ENCODE measurements at places on chromosomes 7 and 10.
A peak's percentile ranks its signal among the peaks of the same experiment; 100 is the strongest.

- no peak for DNase-seq
Measured at GRCh38 chr7:105127179-105127578, 113.2 kb downstream of the KMT2E start.

GRCh38 chr7:121744877-121745276 lies 128.1 kb upstream of the PTPRZ1 start:
- DNase-seq: no peak

GRCh38 chr7:23658831-23659427 lies 21.1 kb upstream of the FAM221A start:
- no peak for DNase-seq

DNA sequence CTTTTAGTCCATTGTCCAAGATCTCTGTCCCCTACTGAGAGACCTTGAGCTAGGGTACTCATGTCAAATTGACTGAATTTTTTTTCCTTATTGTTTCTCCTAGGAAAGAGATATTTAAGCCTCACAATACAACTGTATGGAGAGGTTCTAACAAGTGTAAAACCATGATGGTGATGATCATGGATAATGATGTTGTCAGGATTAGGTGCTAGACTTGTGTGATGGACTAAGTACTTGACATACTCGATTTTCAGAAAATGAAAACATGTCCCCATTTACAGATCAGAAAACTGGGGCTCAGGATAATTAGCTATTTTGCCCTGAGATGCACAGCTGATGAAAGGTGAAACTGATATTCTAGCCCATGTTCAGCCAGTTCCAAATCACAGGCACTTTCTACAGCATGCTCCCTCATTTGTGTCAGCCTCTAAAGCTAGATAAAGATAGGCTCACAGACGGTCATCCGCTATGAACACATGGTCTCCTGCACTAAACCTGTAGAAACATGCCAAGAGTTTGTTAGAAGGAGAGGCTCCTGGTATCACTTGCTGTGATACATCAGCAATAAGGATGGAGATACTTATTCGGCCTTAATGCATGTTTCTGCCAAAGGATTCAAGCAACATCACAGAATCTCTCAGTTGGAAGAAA lies 67.6 kb downstream of the CREB3L2 start:
- DNase-seq: no peak

GRCh38 chr10:97827702-97828291 lies 21.8 kb upstream of the GOLGA7B start:
- no peak for DNase-seq

- no peak for DNase-seq
Measured at GRCh38 chr10:43361547-43362190, 9.8 kb upstream of the FXYD4 start.

GRCh38 chr7:64685091-64685490 lies 19.2 kb downstream of the ZNF107 start:
- no peak for DNase-seq

DNA sequence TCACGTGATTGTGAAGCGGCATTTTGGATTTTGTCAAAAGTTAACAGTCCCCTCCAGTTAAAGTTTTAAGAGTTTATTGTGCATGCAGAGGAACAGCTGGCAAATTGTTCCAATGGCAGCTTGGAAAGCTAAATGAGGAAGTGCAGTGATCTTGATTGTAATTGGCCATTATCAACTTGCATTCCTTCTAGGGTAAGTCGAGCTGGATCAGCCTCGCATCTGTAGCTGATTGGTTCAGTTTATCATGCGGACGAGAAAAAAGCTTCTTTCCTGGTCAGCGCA lies 566 bp downstream of the ZNF789 start:
- no peak for DNase-seq

GRCh38 chr7:101999393-101999792 lies 182.0 kb downstream of the CUX1 start:
- no peak for DNase-seq

- DNase-seq: no peak
Measured at GRCh38 chr10:51667678-51668335, 31.6 kb downstream of the CSTF2T start.

DNA sequence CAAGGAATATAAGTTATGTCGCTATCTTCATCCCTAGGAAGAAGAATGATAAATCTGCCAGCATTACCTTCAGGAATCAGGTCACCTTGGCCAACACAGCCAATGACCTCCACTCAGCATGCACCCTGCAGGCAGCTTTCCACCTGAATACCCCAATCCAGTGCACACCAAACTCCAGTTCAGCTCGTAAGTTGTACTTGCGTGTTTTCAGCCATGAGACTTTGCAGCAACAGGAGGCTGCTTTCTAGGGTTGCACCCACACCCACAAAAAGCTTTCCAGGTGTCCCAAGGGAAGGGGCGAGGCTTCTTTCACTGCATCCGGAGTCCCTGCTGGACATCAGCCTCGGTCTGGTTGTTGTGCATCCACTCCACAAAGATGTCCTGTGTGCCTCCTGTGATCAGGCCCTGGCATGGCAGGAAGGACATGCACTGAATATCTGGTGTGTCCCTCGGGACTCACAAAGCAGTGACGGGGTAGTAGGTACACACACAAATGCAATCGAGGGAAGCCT lies 282.9 kb downstream of the GRID1 start:
- DNase-seq: no peak

GRCh38 chr10:78523453-78523852 lies 489.8 kb downstream of the RPS24 start:
- no peak for DNase-seq

GRCh38 chr7:90411510-90411909 lies 8.2 kb downstream of the CLDN12 start:
- no peak for DNase-seq

DNA sequence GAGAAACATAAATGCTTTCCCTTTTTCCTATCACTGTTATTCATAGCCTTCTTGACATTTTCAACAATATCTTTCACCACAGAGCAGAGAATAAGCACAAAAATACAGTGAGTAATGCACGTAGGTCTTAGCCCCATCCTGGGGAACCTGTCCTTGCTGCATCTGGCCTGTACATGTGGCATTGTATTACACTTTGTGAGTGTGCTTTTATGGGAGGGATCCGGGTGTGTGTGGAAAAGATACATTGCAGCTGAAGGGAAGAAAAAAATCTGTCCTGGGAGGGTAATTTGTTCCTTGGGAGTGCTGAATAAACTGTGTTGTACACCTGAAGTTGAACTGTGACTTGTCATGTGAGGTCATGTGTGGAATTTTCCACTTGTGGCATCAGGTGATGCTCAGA lies 422.7 kb upstream of the LRGUK start:
- DNase-seq: no peak

DNA sequence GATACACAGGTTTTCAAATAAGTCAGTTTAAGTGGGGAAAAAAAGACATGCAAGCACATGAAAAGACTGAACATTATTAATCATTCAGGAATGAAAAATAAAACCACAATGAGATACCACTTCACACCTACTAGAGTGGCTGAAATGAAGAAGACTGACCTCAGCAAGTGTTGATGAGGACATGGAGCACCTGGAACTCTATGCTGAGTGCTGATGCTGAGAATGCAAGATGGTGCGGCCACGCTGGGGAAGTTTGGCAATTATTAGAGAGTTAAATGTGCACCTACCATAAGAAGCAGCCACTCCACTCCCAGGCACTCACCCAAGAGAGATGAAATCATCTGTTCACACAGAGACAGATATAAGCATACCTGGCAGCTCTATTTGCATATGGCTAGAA lies 32.9 kb upstream of the ELFN1 start:
- no peak for DNase-seq

DNA sequence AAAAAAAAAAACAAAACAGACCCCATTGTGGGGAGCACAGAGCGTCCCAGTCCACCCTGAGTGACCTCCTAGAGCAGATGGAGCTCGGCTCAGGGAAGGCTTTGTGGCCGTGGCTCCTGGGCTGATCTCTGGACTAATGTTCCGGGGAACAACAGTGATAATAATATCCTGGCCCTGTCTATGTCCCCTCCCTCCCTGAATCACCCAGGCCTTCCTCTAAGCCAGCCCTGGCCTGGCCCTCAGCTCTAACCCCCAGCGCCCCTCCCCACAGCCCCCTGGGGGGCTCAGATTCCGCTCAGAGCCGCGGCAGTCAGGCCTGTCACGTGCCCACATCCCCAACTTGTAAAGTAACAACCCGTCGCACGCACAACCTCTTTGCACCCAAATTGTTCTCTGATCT lies 48.3 kb downstream of the MICALL2 start:
- no peak for DNase-seq

- DNase-seq: no peak
Measured at GRCh38 chr7:57178768-57179139, 46.5 kb upstream of the ZNF479 start.

DNA sequence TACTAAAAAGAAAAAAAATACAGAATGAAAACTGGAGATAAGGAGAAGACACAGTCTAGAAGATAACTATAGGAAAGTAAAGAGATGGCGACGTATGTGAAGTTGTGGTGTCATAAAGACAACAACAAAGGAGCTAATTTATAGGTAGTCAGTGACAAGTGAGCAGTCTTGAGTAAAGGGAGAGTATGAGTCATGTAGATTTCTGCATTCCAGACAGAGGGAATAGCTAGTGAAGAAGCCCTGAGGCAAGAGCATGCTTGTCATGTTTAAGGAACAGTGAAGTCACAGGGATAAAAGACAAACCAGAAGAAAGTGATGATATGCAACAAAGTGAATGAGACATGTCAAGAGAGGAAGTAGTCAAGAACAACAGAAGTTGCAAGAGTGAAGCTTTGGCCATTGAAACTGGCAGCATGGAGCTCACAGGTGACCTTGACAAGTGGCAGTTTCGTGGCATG lies 2.3 kb upstream of the MIOS start:
- no peak for DNase-seq

DNA sequence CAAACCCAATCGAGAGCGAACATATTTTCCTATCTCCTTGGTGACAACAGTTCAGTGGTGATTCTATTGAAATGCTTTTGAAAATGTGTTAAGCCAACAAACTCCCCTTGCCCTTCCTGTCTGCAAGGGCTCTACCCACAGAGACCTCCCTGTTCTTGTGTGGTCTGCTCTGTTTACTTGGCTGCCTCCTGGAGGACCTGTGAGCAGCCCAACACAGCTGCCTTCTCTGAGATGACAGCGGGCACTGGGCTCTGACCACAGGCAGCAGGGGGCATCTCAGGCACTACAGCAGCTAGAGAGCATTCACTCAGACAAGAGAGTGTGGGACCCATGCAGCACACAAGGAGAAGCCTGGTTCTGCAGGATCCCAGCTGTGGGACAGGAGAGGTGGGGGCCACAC lies 416.4 kb downstream of the TCERG1L start:
- DNase-seq: no peak

DNA sequence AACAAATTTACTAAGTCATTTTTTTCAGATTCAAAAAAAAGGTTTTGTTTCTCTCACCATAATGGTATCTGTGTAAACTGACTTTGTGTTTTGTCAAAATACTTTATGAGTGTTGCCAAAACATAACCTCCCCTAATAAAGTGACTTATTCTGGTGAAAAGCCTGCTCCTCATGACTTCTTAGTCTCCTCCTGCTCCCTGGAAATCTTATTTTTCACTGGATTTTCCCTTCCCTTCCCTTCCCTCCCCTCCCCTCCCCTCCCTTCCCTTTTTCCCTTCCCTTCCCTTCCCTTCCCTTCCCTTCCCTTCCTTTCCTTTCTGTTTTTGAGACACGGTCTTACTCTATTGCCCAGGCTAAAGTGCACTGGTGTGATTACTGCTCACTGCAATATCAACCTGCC lies 650.1 kb upstream of the GHITM start:
- DNase-seq: no peak

- peak; percentile 53 for DNase-seq
Measured at GRCh38 chr10:128859738-128860386, 607.2 kb upstream of the MGMT start.

GRCh38 chr7:79290841-79291497 lies 162.5 kb downstream of the MAGI2 start:
- no peak for DNase-seq

DNA sequence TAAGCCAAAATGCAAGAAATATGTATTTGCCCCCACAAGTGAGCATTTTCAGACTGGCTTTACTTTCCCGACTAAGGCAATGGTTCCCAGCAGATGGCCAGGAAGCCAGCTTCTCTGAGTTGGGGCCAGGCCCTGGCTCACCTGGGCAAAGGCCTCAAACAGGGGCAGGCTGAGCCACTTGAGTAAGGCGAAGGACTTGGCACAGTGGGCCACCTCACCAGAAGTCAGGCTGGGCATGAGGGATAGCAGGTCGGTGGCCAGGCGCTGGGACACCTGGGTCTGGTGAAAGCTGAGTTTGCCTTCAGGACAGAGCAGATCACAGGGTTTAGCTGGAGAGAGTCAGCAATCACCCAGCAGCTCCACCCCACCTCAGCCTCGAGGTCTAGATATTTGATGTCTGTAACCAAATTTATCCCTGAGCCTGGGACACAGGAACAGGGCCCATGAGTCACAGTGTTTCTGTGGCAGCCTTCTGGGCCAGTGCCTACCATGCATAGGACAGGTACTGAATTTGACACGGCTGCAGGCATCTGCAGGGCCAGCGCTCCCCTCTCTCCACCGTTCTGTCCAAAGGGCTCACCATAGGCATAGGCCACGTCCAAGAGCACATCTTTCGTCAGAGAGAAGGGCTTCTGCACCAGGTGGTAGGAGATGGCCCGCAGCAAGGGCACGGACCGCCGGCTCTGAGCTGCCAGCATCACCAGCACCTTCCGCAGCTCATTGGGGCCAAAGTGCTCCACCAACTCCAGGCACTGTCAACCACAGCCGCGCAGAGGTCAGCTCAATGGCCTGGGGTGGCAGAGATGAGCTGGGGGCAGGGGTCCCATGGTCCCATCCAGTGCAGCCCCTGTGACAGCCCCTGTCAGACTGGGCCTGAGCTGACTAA lies 7.3 kb downstream of the TBRG4 start:
- no peak for DNase-seq

DNA sequence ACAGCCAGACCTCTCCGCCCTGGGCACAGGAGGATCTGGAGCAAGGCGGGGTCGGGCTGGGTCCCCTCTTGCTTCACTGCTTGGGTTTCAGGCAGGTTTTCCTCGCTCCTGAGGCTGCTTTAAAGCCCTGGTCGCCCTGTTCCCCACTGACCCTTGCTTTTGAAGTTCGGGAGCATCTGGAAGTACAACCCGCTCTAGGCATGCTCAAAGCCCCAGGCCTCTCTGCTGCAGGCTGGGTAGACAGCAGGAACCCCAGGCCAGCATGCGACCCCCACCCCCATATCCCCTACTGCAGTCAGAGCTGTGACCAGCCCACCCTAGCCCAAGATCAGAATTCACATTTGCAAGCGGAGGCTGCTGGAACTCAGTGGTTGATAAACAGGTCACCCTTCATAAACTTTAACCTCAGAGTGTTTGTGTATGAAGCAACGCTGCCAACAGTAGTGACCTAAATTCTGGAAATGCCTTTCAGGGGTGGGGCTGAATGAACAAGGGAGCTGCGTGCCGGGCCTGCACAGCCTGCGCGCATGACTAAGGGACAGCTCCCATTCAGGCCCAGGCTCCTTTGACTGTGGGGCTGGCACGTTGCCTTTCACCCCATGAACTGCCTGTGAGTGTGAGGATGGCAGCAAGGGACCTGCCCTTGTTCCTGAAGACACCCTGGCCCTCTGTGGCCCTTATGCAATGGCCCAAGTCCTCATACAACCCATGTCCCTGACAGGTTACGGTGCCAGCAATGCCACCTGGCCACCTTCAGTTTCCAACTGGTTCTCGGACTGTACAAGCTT lies 52.5 kb downstream of the PROSER2 start:
- DNase-seq: no peak
